ENCODE measurements at places on chromosomes 7 and 10.

GRCh38 chr7:50591480-50592438 is 26.6 kb upstream of the DDC start:
- DNase-seq = no peak

DNA sequence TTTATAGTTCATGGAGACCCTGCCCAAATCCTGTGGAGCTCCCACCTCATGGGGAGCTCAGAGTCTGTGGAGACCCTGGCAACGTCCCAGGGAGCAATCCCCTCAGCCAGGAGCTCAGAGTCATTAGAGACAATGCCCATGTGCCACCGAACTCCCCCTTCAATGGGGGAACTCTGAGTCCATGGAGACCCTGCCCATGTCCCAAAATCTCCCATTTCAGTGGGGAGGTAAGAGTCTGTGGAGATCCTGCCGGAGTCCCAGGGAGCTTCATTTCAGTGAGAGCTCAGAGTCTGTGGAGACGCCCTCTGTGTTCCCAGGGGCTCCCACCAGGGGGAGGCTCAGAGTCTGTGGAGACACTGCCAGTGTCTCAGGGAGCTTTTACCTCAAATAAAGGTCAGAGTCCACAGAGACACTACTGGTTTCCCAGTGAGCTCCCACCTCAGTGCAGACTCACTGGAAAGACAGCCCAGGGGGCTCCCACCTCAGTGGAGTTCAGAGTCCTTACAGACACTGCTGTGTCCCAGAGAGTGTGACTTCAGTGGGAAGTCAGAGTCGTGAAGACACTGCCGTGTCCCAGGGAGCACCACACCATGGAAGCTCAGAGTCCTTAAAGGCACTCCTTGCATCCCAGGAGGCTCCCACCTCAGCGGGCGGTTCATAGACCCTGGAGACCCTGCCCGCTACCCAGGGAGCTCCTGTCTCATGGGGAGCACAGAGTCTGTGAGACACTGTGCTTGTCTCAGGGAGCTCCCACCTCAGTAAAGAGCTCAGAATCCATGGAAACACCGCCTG is 5.0 kb downstream of the MYO1G start:
- peak; percentile 72 for DNase-seq

DNA sequence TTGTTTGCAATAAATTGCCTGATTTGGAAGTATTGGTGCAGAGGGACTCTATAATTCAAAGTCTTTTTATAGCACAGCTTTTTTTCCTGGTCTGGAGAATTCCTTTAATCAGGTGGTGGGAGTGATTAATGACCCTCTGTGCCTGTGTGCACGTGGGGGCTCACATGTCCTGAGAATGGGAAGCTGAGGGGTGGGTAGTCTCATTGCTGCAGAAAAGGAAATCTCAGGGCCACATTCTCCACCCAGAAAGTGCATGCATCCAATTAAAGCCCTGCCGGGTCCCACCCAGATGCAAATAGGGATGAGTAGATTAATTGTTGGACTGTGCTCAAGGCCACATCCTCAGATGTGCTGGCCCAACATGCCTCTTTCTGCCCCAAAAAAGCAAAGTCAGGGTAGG is 324.7 kb downstream of the CXCL12 start:
- DNase-seq = no peak

GRCh38 chr7:66281678-66282590 is 76.8 kb downstream of the TPST1 start:
- DNase-seq = no peak

DNA sequence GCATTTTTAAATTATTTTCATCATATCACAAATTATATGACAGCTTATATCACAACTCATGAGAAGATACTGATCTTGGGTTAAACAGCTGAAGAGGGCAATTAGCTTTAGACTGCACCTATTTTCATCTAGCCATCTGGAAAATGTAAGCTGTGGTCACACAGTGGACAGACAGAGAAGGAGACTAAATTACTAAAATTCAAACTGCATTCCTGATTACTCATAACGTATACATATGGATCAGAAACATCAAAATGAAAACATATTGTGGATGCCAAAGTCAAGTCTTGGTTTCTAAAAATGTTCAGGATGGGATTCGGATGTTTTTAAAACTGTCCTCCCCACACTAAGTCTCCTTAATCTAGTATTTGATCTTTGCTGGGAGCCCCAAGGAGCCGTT is 6.6 kb downstream of the BBIP1 start:
- DNase-seq = no peak

- DNase-seq = no peak
Measured at GRCh38 chr7:6316226-6316625, 43.8 kb upstream of the CYTH3 start.

- no peak for DNase-seq
Measured at GRCh38 chr7:30752979-30753378, 1.0 kb downstream of the INMT start.

- no peak for DNase-seq
Measured at GRCh38 chr10:132714096-132714985, 71.6 kb downstream of the NKX6-2 start.

DNA sequence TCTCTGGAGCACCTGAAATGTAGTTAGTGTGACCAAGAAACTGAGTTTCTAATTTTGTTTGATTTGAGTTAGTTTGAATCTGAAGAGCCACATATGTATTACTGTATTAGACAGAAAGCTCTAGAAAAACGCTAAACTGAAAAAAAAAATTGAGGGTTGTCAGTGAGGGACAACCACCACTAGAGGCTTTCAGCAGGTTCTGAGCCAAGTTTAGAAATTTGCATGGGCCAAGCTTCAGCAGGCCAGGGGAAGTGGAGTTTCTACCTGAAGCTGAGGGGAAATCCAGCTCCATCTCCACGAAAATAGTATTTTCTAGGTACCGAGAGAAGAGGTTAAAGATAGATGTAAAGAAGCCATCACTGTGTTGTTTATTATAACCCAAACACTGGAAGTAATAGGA is 77.9 kb upstream of the PLXNA4 start:
- no peak for DNase-seq

GRCh38 chr7:8597565-8597964 is 164.2 kb downstream of the NXPH1 start:
- DNase-seq = no peak

- no peak for DNase-seq
Measured at GRCh38 chr7:136033413-136034031, 56.4 kb upstream of the MTPN start.

GRCh38 chr7:10718768-10719167 is 254.9 kb upstream of the PHF14 start:
- no peak for DNase-seq

- DNase-seq = no peak
Measured at GRCh38 chr7:103391150-103391549, 43.7 kb downstream of the PSMC2 start.

DNA sequence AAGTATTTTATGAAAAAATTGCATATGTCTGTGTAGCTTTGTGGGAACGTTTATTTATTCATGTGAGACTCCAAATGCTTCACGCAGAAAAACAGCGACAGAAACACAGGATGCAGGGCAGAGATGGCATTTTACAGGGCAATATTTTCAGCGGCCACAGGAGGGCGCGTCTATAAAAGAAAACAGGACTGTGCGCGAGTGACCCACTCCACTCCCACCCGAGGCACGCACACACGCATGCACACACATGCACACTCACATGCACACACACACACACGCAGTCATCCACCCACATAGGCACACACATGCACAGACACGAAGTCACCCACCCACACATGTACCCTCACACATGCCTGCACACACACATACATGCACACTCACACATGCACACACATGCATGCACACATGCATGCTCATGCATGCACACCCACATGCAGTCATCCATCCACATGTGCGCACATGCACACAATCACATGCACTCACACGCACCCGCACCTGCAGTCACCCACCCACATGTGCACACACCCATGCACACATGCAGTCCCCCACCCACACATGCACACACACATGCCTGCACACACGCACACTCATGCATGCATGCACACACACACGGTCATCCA is 96.3 kb downstream of the DNAJB6 start:
- peak; percentile 64 for DNase-seq

- no peak for DNase-seq
Measured at GRCh38 chr10:115129752-115130151, 36.6 kb downstream of the ATRNL1 start.

GRCh38 chr10:122168598-122169394 is 102.3 kb upstream of the BTBD16 start:
- DNase-seq = no peak

Measured in CD4-positive, alpha-beta T cell treated with Interferon alpha-2 for 1 hour (primary cell).